ENCODE measurements at places on chromosomes 4 and X.

- DNase-seq = no peak
Observed at GRCh38 chrX:30010471-30010870, 204.9 kb upstream of the MAGEB2 start.

DNA sequence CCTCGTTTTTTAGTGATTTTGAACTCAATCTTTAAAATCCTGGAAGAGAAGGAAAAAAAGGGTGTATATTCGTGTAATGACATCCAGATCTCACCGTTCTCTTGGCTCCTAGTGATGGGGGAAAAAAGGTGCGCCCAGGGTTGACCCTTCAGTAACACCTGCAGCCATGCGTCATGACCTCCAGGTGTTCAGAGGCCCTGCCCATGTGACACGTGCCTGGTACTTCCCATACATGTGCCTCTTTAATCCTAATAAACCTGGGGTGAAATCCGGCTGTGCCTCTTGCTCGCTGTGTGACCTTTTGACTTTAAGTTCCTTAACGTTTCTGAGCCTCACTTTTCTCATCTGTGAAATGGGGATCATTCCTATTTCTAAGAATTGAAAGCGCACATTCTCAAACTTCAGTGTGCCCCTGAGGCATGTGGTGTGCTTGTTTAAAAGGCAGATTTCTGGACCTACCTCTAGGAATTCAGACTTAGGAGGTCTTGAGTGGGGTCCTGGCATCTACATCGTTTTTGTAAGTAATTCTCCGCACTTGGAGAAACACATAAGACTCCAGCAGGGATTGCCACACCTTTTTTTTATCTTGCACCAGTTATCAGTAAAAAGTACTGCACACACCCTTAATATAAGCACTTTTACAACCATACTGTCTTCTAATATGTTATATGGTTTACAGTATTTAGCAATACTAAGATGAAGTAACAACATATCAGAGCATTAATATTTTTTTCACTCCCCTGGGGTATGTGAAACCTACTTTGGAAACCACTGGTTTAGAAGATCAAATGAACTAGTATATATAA is 90.1 kb downstream of the RELL1 start:
- DNase-seq = no peak

DNA sequence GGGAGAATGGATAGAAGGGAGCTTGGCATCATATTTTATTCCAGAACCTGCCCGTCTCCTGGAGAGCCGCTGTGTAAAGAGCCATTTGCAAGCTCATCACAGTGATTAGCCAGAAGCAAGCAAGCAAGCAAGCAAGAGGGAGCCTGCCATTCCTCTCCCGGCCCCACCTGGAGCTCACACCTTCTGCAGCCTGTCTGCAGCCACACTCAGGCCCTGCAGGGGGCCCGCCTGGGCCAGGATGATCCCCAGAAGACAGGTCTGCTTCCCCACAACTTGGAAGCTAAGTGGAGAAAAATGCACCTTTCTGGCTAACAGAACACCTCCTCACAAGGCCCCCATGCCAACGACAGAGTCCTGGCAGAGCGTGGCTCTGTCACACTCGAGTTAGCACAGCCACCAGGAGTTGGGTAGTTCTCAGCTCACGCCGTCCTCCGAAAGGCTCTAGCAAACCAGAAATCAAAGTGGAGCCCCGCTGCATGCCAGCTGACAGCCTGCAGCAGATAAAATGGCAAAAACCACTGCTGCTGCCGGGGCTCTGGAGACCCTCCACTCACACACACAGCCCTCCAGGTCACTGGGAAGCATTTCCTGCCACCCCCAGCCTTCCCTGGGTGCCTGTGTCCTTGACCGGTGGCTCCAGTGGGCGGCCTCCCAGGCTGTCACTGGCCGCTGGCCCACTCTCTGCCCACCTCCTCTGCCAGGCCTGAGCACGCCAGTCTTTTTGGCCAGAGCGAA is 54.9 kb downstream of the DCTD start:
- DNase-seq = no peak

GRCh38 chr4:127732623-127733328 is 2.6 kb downstream of the SLC25A31 start:
- DNase-seq = peak; percentile 58

DNA sequence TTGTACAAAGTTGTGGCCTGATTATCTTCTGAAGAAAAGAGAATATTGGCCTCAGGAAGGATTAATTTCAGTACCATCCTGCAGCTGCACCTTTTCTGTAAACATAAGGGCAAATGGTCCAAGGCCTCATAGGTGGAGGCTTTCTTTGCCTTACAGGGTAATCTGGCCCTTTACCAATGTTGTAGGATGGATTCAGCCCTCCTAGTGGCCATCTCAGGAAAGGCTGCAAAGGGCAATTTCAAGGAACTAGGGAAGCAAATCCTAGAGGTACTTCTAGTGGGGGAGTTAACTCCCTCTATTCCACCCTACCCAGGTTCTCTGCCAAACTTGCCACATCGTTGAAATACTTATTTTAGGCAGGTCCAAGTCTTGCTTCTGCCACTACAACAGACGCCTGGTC is 57.6 kb downstream of the UGT2B11 start:
- DNase-seq = peak; percentile 23

- DNase-seq = peak; percentile 12
Observed at GRCh38 chr4:66736606-66737005, 808.7 kb downstream of the CENPC start.

DNA sequence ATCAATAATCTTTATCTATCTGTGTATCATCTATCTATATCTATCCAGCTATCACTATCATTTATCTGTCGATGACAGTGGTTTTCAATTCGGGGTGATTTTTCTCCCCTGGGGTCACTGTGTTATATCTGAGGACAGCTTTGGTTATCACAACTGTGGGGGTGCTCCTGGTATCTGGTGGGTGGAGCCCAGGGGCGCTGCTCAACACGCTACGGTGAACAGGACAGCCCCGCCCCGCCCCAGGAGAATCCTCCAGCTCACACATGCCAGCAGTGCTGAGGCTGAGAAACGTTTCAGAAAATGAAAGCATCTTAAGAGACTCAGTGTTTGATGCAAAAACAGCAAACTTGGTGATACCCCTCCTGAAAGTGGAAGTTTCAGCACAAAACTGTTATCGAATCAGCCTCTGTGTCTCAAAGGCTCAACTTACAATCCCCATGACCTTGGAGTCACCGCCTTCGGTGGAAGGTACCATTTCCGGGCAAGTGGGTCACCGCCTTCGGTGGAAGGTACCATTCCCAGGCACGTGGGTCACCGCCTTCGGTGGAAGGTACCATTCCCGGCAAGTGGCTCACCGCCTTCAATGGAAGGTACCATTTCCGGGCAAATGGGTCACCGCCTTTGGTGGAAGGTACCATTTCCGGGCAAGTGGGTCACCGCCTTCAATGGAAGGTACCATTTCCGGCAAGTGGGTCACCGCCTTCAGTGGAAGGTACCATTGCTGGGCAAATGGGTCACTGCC is 315.3 kb downstream of the DHRSX start:
- no peak for DNase-seq

GRCh38 chr4:125184116-125184515 is 130.6 kb upstream of the FAT4 start:
- no peak for DNase-seq

DNA sequence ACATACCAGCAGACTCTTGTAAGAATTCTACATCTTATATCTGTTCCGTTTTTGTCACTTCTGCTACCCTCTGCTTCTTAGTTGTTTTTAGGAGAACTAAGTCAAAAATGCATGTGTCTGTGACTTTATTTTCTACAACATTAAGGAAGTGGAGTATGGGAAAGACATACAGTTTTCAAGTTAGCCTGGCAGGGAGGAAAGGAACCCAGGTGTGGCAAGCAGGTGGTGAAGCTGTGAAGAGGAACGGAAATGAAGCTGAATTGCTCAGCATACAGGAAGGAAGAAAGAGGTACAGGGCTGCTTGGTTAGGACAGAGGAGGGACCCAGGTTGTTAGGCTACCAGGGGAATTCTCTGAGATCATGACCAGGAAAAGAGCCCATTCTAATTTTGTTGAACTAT is 9.4 kb downstream of the GPRIN3 start:
- no peak for DNase-seq

Data from MCF 10A (cell line).